ENCODE measurements at places on chromosomes 4 and X.

- DNase-seq: no peak
Observed at GRCh38 chrX:132795181-132795580, 163.2 kb downstream of the HS6ST2 start.

GRCh38 chrX:69362856-69363255 is 141.3 kb upstream of the NALF2 start:
- no peak for DNase-seq

DNA sequence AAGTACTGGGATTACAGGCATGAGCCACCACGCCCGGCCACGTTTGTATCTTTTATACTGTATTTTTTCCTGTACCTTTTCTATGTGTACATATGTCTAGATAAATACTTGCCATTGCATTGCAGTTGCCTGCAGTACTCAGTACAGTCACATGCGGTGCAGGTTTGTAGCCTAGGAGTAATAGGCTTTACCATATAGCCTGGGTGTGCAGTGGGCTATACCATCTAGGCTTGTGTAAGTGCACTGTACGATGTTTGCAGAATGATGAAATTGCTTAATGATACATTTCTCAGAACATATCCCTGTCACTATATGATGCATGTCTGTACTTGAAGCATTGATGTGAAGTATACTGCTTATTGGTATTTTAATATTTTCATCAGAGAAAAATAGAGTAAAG is 115.4 kb upstream of the PUDP start:
- no peak for DNase-seq

- DNase-seq: no peak
Observed at GRCh38 chrX:44935640-44936039, 62.7 kb downstream of the KDM6A start.

GRCh38 chrX:40112996-40113395 is 15.2 kb upstream of the BCOR start:
- no peak for DNase-seq

DNA sequence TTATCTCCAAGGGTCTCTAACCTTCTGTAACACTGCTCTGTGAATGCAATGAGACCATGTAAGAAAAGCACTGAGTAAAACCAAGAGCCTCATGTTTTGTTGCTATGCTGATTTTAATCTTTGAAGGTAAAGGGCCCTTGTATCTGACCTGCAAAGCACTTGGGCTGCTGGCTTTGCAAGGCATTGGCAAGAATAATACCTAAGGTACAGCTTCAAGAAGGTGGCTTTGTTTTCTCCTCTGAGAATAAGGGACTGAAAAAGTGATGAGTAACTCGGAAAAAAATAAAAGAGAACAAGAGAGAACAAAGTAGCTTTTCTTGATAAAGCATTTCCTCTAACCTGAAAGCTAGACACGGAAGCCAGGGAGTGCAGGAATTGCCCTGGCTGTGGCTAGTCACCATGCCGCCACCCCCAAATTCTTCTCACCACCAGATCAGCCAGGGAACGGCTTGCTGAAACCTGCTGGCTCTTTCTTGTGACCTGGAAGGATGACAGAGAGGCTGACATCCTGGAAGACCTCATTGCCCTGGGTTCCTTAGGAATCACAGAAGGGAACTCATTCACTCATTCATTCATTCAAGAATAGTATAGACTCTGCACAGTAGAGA is 41.8 kb upstream of the HS3ST1 start:
- no peak for DNase-seq

DNA sequence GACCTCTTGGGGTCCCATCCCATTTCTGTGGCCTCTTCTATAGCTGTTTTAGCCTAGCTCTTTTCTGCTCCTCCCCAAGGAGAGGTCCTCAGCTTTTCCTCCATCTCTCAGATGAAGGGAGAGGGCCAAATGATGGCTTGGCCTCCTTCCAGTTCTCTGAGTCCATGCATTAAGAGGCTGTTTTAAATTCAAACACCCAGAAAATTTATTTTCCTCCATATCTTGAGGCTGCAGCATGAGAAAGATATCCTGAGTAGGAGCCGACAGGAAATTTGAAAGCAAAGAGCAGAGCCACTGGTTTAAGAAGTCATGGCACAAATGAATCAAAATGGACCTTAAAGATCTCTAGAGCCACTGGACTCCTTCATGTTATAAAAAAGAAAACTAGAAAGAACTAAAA is 558.8 kb downstream of the MID1IP1 start:
- DNase-seq: no peak

GRCh38 chr4:184313702-184314659 is 96.3 kb upstream of the ENPP6 start:
- DNase-seq: no peak

DNA sequence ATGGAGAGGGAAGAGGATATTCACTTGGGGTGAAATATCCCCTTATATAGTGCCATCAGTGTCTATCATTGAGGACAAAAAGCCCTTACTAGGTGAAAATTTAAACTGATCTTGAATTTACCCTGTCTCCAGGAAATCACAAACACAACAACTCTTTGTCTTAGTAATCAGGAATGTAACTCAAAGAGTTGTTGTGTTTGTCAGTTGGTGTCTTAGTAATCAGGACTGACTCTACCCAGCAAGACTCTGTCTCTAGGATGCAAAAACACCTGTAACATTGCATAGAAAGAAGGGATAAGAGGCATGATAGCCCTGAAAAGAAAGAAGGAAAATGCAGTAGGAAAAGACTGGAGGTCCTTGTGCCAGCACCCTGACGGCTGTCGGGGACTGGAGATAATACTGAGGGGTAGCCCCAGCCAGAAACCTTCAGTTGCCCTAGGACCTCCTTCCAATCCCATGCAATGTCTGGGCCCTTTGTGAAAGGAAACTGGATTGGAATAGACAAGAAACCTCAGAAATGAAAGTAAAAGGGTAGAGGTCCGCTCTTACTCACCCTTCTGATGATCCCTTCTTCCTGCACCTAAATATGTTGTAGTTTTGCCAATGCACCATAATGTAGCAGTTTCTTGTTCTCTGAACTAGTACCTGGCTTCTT is 45.3 kb downstream of the HMGB2 start:
- no peak for DNase-seq

GRCh38 chr4:135365065-135365464 is 1163.5 kb upstream of the PABPC4L start:
- DNase-seq: no peak

DNA sequence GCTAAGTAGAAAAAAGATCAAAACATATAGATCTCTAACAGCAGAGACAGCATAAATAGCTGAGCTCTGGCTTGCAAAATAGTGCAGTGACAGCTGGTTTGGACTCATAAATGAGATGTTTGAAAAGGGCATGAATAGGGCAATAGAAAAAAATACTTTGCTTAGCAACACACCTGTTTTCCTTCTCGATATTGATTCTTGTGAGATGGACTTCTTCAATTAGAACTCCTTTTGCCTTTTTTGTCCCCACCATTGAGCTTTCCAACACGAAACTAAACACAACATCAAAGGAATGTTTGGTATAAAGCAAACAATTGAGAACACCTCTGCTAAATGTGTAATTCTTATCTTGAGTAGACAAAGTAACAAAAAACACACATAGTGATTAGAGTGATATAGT is 726.3 kb downstream of the RAPGEF2 start:
- DNase-seq: no peak

DNA sequence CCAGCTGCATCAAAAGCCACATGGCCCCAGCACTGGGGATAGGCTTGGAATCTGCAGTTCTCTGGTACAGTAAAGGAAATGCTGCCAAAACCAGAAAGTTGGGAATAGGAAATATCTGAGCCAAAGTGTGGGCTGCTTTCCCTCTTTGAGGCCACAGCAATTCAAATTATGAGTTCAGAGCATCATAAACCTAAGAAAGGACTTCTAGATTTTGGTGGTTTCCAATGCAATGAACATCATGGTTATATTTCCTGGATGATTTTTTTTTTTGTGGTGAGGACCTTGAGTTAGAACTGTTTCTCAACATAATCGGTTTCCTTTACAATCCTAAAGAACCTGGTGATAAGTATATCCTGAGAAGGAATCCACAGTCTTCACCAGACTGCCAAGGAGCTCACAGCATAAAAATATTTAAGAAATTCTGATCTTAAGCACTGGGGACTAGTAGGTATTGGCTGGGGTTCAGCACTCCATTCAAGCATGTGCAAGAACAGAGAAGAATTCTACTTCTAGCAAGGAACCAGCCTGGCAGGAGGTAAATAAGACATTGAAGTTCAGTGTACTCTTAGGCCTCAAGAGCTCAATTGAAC is 29.8 kb upstream of the ARHGAP24 start:
- DNase-seq: no peak

DNA sequence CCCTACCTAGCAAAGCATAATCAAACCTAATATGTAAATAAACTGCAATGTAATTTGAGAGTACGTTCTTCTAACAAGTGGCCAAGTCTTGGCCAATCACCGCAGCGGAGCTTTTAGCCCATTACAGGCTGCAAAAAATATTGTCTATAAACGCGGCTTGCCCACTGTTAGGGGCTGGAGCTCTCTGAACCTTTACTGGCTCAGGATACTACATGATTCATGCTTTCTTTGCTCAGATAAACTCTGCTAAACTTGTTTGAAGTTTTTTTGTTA is 990 bp upstream of the HADH start:
- no peak for DNase-seq

DNA sequence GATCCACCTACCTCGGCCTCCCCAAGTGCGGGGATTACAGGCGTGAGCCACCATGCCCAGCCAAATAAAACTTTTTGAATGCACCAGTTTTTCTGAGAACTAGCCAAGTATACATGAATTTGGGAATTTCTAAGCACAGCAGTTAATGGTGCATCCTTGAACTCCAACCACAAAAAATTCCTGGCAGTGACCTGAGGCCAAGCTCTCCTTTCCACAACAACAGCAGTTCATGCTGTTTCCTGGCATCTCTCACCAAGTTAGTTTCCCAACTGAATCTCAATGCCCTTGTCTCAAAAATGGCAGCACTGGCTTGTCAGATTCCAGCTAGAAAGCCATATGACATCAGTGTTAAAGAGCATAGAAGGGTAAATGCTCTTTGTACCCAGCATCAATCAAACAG is 15.9 kb upstream of the XKRX start:
- no peak for DNase-seq

GRCh38 chrX:47561659-47562151 is 700 bp downstream of the ARAF start:
- DNase-seq: no peak

DNA sequence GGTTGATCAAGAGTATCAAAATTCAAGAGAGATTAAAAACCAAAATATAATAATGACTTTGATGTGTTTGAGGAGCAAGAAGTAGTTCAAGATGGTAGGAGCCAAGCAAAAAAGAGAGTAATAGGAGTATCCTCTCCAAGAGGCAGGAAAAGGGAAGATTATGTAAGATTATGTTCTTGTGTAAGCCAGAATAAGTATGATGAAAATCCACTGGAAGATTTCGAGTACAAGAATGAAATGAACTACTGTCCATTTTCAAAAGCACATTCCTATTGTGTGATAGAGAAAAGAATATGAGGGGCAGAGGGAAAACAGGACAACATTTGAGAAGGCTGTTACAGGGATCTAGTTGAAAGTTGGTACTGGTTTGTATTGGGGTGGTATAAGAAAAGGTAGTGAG is 659.6 kb upstream of the INTU start:
- DNase-seq: no peak

GRCh38 chr4:99091216-99091575 is 2.6 kb upstream of the ADH5 start:
- no peak for DNase-seq

DNA sequence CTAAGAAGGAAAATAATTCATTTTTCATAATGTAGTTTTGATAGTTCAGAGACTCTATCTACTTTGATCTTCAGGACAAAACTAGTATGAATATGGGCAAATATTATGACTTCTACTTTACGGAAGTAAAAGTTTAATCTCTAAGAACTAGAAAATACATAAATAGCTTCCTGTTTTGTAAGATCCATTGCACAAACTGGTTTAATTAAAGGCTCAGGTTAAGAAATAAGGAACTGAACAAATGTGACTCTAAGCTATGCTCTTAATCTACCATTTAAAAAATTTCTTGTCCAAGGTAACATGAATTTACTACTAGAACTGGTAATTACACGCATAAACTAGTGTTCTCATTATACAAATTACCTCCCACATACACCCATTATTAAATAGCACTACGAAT is 360.6 kb downstream of the INPP4B start:
- DNase-seq: no peak

DNA sequence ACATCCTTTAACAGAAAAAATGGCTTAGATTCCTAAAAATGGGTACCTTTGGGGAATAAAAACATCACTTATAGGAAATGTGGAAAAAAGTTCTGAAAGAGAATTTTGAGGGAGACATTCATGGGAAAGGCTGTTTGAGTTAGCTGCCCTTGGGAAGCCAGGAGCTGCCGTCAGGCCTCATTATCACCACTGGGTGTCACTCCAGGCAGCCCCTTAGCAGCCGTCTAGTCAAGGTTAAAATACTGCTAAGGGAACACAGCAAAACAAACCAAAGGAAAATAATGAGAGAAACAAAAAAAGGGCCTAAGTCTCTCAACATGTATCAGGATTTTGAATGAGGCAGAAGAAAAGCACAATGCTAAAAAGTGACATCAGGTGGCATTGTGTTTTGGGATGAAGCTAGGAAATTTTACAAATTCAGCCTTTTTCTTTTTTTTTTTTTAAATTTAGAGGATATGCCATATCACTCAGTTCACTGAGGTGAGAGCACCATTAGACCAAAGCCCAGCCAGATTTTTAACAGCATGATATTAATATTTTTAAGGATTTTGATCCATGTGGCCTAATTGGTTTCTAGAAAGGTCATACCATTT is 235.3 kb downstream of the GPAT3 start:
- DNase-seq: no peak

GRCh38 chr4:21991050-21991449 is 42.5 kb upstream of the KCNIP4 start:
- DNase-seq: no peak

Measured in activated CD8-positive, alpha-beta memory T cell treated with anti-CD3 and anti-CD28 coated beads for 1 hour (primary cell).